ENCODE measurements at places on chromosomes 12 and 14. TPM values are rescaled to one million over a fixed set of nuclear protein-coding genes. Genes with fewer than 3 reads are reported as not detected.

- peak; percentile 11 for DNase-seq
Observed at GRCh38 chr12:19190292-19191031, 60.9 kb downstream of the PLEKHA5 start.

DNA sequence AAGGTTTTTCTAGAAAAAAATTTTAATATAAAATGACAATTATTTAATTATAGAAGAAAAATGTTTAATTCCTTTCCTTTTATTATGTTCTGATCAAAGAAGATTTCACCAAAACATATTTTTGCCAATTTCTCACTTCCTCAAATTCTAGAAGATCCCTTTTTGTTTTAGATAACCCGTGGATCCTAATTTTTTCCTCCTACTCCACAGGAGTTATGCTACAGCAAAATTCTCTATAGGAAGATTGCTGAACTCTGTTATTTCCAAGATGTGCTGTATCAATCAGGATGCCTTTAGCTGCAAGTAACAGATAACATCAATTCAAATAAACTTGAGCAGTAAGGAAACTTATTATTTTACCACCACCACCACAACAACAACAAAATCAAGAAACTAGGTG is 3.8 kb upstream of the SNX6 start:
- no peak for DNase-seq

DNA sequence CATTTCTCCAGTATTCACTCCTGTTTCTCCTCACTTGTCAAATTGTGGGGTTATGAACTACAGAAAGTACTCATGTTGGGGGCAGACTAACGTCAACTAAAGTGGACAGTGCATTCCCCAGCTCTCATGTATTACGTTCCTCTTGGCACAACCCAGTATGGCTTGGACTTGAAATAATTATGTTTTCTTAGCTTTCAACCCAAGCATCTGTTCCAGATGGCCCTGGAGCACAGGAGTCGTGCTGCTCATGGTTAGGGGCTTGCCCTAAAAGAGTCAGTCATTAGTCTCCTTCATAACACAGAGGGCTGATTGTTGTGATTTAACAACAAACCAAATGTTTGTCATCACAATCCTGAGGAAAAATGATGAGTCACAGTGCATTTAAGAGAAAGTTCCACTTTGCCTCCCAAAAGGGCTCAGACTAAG is 154.4 kb downstream of the RPAP3 start:
- DNase-seq: peak; percentile 11

DNA sequence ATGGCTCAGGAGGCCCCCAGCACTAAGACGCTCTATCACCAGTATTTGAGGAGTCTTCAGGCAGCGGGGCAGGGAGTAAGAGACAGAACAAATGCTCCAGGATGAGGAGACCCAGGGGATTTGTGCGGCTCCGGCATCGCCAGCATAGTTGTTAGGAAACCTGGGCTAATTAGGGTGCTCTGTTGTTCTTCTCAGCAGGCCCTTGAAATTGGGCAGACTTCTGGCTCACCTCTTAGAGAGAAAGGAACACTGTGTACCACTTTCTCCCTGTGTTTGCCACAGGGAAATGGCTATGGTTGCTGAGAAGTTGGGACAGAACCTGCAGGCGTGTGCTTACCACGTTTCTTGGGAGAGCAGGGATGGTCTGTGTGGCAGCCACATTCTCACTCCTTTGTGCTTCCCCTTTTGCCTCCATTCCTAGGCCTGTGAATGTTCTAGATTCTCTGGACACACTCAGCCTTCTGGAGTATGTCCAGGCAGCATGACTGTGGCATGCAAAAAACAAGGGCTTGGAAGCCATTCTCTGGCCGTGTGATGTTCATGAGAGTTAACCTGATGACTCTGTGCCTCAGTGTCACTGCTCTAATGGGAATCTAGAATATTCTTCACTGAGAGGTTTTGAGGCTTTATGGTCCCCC is 109.0 kb downstream of the CHST11 start:
- DNase-seq: no peak

DNA sequence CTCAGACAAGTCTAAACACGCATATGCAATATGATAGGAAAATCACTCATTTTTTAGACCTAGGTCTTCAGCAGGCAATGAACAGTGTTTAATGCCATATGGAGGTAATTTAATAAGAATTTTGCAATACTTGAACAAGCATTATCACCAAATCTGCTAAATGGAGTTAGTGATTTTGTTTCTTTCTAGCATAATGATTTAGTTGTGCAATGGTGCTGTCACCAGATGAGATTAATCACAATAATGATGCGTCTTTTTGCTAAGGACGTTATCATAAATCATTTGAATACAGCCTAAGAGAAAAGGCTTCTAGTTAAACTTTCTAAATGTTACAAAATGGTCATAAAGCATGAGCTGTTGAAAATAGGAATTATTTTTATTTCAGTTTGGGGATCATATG is 170.0 kb upstream of the SLC16A7 start:
- no peak for DNase-seq

GRCh38 chr12:98060411-98060810 is 455.0 kb upstream of the TMPO start:
- DNase-seq: no peak

Gene KITLG
- total RNA-seq: 5.0 TPM

Gene TTC6
- 1.5 TPM for total RNA-seq
